ENCODE measurements at places on chromosomes 2 and 18.

DNA sequence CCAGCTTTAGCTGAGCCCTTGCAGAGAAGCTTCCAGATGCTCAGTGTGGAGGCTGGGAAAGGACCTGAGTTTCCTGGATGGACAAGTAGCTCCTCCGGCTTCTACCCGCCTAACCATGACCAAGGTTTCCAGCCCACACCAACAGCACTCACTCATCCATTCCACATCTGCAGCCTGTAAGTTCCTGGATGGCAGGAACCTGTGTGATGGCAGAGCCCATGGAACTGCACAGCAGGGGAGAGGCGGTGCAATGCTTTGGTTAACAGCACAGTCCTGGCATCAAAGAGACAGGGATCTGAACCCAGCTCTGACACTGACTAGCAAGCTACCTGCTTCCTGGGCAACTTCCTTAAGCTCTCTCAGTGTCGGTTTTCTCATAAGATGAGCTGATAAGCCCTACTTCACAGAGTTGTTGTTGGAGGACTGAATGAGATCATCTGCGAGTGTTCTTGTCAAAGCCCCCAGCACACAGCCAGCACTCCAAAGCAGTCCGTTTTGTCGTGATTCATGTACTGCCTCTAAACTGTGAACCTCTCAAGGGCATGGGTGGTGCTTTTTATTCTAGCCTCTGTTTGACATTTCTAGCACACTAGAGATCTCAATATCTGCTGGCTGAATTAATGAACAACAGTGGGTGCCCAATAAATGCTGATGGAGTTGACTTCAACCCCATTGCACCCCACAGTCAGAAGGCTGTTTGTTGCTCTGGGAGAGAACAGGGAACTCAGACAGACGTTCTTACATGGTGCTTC, 41.6 kb upstream of the OTOF start:
- DNase-seq: no peak

DNA sequence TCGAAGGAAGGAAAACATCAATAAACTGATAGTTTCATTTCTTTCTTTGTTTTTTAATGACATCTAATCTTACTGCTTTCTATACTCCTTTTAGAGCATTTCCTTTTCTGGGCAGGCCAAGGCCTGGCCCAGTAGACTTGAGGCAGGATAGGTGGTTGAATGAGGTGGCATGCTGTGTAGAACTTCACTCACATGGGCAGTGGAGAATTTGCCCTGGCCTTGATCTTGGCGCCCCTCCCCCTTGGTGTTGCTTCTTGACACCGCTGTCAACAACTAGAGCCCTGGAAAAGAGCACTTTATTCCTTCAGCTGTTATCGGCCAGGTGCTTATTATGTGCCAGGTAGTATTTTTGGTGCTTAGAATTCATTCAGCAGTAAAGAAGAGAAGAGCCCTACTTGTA, 37.4 kb downstream of the XRCC5 start:
- DNase-seq: no peak

DNA sequence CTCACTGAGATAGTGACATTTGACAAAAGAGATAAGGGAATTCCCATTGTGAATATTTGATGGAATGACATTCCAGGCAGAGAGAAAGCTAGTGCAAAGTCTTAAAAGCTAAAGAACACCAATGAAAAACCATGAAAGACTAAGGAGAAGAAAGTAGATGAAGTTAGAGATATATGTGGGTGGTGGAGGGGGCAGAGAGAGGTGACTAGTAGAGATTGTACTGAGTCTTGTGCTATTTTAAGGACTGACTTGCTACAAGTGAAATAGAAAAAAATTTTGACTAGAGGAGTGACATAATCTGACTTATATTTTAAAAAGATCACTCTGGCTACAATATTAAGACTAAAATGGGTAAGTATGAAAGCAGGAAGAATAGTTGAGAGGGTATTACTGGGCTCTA, 35.3 kb upstream of the GULP1 start:
- DNase-seq: no peak

- DNase-seq: no peak
Observed at GRCh38 chr2:25491966-25492532, 150.3 kb upstream of the DNMT3A start.

DNA sequence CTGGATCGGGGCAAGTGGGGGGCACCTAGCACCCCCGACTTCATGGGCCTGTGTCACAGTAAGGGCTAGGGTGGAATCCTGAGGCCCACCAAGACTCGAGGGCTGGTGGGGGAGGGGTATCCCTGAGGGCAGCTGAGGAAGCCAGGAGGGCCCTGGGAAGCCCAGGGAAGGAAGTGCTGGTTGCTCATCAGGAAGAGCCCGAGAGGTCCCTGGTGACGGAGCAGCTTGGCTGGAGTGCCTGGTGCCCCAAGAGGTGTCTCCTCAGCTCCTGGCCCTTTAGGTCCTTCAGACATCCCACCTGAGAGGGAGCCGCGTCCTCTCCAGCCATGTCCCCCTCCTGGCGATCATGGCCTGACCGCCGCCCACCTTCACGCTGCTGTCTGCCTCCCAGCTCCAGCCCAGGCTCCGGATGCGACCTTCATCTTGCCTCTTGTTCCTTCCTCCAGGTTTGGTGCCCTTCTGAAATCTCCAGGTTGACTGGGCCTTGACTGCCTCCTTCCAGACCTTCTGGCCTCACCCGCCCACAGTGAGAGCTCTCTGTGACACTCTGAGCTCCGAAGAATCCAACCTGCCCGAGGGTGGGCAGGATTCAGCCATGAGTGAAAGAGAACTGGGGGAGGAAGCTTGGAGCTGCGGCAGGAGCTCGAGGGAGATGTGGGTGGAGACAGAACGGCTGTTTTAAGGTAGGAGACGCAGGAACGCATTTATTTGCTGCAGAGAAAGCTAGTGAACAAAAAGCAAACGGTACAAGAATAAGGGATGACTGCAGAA, 42.7 kb upstream of the SEMA4C start:
- no peak for DNase-seq

- DNase-seq: no peak
Observed at GRCh38 chr2:116094196-116094595, 1651.8 kb downstream of the DPP10 start.

GRCh38 chr2:71951718-71952404, 195.8 kb downstream of the CYP26B1 start:
- no peak for DNase-seq
